ENCODE measurements at places on chromosomes 1 and 21.

GRCh38 chr1:212641956-212642355 is 33.4 kb downstream of the ATF3 start:
- DNase-seq: no peak

- no peak for DNase-seq
Observed at GRCh38 chr1:29556657-29557056, 320.3 kb downstream of the PTPRU start.

DNA sequence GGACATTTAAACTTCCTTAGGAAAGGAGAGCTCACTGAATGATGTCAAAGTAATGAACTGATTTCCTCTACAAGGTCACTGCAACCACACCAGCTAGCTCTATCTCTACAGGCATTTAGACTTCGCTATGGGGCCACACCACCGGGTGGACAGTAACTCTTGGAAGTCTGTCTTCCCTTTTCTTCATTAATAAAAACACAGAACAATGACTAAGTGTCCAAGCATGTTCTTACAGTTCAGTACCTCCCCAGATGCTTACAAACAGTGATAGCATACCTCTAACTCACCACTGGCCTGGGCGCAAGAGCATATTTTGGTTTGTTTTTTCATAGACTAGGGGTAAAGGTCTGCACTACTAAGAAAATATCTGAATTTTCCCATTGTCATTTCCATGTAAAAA is 54.6 kb downstream of the SIM2 start:
- DNase-seq: no peak

DNA sequence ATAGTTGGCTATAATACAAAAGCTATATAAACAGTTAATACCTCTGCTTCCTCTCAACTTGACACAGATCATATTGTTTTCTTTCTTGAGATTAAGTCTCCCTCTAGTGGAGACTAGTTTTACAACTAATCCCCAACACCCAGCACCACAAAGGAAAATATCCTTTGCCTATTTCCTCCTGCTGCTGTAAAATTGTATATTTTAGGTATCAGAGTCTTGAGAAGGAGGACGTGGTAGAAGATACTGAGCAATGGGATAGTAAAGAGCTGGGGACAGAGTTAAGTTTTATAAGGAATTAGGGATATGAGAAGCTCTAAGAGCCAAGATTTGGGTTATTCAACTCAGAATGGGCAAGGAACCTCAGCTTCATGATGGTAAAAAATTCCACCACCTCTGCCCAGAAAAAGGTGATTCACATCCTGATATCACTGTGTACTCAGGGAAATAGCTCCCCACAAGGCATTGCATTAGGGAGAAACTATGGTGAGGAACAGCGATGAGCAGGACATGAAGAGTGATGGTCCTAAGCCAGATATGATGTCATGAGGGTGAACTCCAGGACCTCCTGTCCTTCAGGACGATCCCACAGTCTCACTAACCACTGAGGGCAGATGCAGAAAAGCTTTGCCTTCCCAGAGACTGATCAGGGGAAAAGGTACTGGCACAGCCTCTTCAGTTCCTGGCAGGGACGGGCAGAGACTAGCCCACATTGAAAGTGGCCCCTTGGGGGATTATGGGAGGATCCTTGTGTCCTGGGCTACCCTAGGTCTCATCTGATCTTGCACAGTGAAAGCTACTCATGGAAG is 14.7 kb upstream of the CFAP126 start:
- DNase-seq: peak; percentile 83

DNA sequence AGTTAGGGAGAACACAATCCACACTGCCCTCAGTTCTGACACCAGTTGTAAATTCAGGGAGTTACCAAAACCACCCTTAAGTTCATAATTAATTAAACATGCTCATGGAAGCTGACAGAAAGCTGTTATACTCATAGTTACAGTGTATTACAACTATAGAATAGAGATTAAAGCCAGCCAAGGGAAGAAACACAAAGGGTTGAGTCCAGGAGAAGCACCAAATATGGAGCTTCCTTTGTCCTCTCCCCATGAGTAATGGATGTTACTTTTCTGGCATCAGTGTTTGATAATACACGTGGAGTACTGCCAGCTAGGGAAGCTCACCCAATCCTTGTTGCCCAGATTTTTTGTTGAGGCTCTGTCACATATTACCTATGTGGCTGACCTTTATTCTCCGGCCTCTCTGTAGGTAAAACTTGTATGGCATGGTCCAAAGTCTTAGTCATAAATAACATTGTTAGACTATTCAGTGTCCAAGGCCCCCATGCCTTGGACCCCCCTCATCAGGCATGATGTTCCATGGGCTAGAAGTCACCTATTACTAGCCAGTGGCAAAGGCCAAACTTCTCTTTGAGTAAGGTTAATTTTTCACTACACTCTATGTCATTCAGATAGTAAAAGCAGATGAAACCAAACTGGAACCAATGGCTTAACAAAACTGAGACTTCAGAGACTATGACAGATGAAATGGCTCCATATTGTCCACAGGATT is 175.7 kb downstream of the GPR52 start:
- DNase-seq: no peak

DNA sequence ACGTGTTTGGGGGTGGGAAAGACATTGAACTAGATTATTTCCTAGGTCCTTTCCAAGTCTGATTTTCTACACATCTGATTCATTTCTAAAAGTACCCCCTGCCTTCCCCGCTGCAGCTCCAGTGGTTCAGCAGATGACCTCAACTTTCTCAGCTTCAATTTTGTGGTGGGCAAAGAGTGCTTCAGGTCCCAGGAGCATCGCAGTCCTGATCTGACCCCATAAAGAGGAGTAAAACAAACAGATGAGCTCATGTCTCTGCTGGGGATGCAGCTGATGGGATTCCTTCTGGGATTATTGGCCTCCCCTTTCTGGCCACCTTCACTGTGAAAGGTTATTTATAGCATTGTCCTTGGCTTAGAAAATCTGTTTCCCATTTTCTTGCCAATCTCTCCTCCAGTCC is 337.0 kb upstream of the PLXNA2 start:
- no peak for DNase-seq

DNA sequence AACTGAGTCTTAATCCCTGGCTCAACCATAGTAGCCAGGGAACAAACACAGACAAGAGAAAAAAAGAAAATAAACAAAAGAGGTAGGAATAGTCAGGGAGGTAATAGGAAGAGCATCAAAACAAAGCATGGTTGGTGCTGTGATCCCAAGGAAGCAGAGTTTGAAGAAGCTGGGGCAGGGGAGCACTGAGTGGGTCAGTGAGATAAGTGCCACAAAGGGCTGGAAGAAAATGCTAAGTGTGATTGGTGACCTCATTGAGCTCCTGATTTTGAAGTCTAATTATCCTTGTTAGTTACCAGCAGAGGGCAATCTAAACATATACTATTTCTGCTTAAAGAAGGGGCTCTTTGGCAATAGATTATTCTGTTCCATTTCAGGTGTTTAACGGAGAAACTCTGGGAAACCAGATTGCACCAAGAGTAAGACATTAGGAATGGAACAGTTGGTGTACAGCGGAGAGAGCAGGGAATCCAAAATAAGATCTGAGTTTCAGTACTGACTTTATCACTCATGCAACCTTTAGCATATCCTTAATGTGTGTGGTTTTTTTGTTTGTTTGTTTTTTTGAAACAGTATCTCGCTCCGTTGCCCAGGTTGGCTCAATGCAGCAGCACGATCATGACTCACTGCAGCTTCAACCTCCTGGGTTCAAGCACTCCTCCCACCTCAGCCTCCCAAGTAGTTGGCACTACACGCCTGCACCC is 30.7 kb upstream of the KIAA1614 start:
- DNase-seq: peak; percentile 82

GRCh38 chr1:197141575-197141974 is 4.9 kb downstream of the ASPM start:
- DNase-seq: no peak

- DNase-seq: no peak
Observed at GRCh38 chr1:230785636-230786384, 38.6 kb downstream of the CAPN9 start.

DNA sequence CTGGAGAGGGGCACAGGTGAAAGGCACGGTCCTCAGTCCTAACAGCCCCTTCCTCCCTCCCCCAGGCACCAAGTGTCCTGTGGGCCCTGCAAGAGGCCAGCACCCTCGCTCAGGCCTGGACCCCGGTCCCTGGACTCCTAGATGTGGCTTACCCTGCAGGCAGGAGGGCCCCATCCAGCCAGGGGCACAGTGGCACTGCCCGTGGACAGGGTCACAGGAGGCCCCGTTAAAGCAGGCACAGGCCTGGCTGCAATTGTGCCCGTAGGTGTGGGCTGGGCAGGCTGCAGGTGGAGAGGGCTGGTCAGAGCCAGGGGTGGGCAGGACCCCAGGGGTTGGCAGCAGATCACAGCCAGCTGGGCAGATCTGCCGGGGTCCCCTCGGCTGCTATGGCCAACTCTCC is 44.5 kb downstream of the ARHGEF16 start:
- DNase-seq: no peak

DNA sequence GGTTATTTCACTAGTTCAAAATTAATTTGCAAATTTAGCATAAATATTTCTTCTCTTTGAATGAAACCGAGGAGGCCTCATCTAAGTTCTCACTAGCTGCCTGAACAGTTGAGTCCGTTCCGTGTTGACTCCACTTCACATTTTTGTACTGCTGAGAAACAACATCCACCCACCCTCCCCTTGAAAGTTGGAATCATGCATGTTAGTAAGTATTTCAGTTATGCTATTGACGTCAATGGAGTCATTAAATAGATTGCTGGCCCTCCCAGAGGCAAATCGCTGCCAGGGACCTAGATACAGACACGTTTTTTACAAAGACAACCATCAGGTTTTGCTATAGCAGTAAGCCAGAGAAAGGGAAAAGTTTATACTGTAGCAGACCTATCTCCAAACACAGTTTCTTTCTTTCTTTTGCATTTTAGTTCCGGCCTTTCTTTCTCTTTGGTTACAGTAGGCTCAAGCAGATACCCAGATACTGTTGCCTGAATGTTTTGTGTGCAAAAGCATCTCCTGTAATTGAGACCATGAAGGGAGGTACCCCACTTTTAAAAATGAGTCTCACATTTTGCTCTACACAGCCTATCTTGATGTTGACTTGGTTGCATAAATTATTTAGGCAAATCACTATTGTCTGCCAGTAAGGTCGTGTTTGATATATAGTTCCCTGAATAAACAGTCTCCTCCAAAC is 262.6 kb upstream of the SGIP1 start:
- DNase-seq: peak; percentile 14

DNA sequence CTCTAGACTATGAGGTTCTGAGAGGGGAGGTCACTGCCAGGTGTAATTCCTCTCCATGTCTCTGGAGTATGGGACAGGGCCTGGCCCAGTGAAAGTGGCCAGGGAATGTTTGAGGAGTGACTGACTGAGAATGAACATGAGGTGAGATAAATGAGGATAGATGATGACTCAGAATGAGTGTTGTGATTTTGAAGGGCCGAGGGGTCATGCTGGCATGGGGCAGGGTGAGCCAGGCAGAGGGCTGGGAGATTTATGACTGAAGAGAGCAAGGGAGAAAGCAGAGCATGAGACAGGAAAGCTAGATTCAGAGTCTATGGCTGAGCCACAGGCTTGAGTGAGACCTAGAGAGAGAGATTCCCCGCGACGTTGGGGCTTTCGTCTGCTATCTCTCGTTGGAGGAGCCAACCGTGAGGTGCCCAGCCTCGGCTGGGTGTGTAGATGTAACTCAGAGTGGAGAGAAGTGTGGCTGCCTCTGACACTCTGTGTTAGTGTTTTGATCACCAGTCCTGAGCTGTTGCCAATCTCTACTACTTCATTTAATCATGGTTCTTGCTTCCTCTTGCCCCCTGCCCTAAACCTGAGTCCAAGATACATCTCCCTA is 50.1 kb downstream of the FOXD2 start:
- no peak for DNase-seq

GRCh38 chr1:245084551-245084950 is 70.2 kb upstream of the KIF26B start:
- no peak for DNase-seq

- DNase-seq: no peak
Observed at GRCh38 chr21:22880573-22880972, 1882.4 kb downstream of the NCAM2 start.

GRCh38 chr1:203207751-203208150 is 21.2 kb upstream of the CHI3L1 start:
- no peak for DNase-seq

DNA sequence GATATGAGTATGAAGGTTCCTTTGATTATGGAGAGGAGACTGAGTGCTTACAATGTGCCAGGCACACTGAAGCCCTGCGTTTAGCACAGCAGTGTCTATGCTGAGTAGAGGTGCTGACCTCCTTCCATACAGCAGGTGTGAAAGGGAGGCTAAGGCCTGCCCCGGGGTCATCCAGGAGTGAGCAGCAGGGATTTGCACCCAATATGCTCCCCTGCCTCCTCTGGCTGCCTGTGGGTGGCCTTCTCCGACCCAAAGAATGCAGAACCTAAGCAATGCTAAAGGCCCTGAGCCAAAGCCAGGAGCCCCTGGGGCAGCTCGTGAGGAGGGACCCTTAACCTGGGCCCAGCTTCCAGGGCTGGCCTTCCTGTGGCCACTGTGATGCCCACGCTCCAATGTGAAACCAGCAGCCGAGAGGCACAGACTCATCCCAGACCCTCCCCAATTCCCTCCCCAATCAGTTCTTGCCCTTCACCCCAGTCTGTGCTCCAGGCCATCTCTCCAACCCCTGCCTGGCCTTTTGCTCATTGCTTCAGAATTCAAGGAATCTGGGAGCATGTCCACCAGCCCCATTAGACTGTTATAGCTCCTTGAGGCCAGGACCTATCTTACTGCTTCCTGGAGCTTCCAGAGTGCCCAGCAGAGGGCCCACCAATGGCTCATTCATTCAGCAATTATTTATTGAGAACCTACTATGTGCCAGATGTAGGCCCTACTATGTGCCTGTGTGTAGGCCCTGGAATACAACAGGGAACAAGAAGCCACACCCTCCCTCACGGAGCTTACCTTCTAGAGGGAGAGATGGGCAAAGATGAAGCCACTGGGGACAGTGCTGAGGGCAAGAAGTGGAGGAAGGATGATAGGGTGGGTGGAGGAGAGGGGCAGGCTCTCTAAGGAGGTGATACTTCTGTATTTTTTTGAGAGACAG is 53.3 kb downstream of the TAS1R2 start:
- DNase-seq: no peak

GRCh38 chr1:26827663-26828062 is 1.2 kb downstream of the ZDHHC18 start:
- no peak for DNase-seq

DNA sequence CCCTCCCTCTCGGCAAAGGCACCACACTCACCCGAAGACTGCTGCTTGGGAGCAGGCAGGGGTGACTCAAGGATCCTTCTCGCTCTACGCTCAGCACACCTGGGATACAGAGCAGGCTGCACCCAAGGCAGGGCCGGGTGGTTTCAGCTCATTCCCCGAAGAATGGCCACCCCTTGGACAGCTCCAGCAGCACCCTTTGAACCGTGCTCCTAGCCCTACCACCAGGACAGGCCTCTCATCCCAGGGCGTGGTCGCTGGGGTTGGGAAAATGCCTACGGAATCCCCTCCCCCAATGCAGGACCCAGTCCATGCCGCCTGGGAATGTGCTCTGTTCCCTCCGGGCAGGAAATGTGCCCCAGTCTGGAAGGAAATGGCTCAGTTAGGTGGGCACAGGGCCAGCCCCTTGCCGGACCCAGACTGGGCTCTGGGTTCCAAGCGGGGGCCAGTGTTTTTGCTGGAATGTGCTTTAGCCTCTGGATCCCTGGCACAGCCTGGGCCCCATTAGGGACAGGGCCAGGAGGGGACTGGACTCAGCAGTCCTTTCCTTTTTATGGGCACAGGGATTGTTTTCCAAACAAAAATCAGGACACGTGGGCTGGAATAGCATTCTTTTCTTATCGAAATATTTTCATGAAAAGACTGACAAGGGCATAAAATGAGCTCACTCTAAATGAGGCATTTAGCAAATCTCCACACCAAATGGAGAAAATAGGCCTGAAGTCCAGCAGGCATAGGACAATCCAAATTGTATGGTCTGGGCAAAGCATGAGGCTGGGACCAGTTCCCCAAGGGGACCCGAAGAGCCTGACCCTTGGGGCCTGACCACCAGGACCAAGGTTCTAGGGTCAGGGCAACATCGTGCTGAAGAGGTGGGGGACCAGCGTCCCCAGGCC is 7.3 kb downstream of the TMEM82 start:
- DNase-seq: no peak
